ENCODE measurements at places on chromosomes 4 and X.

DNA sequence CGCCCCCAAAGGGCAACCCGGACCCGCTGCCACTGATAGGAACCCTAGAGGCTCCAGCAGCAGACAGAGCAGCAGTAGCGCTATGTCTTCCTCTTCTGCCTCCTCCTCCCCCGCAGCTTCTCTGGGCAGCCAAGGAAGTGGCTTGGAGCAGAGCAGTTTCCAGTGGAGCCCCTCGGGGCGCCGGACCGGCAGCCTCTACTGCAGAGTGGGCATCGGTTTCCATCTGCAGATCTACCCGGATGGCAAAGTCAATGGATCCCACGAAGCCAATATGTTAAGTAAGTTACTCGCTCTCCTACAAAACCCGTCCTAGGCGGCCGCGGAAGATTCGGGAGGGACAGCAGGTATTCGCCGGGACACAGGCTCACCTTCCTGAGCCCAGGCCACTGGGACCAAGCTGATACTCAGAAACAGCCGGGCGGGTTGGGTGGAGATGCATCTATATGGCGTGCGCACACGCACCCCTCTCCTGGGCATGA, 477 bp downstream of the FGF5 start:
- DNase-seq: no peak

GRCh38 chr4:178633263-178633662, 1191.0 kb upstream of the AGA start:
- DNase-seq: no peak

DNA sequence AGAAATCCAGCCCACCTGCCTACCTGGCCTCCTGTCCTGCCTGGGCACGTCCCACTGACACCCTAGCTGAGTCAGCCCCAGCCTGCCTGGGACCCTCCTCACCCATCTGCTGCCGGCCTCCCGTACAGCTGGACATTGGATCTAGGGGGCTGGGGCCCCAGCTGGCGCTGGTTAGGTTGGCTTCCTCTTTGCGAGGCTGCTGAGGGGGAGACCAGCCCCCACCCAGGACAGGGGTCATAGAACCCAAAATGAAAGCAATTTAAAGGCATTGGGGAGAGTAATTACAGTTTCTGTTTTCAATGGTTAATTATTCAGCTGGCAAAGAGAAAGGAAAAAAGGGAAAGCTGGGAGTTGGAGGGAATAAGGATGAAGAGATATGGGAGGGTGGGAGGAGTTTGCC, 15.8 kb downstream of the EFNB1 start:
- DNase-seq: no peak

GRCh38 chrX:110180928-110181310, 137.0 kb downstream of the AMMECR1 start:
- DNase-seq: no peak

DNA sequence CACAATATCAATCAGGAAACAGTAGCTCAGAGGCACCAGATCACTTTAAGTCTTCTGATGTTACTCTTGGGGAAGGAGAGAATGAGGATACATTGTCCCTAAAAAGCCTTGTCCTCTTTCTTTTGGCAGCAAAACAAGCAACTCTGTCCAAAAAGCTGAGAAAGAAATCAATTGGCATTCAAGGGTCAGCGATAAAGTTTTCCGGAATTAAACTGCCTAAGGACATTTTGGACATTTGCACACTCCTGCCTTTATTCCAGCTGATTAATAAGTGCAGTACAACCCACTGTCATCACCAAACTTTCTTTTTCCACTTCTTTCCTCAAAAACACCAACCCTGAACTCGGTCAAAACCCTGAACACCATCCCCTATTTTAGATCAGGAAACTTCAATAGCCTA, 85.8 kb upstream of the FAM9A start:
- DNase-seq: no peak

- no peak for DNase-seq
Measured at GRCh38 chrX:50167366-50167765, 33.4 kb downstream of the AKAP4 start.

DNA sequence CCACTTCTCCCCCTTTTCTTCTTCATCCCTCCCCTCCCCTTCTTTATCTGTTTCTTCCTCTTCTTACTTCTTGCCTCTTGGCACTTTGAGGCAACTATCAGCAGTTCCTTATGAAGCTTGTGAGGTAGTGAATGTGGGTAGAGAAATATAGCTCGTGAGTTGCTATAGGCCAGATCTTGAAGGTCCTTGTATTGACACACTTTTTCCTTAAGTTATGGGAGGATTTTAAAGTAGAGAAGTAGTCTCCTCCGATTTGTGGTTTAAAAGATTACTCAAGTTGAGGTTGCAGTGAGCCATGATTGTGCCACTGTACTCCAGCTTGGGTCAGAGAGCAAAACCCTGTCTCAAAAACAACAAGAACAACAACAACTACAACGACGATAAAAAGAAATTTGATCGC, 3.4 kb upstream of the RRAGB start:
- DNase-seq: no peak

- no peak for DNase-seq
Measured at GRCh38 chr4:112318239-112319142, 21.3 kb downstream of the ALPK1 start.

DNA sequence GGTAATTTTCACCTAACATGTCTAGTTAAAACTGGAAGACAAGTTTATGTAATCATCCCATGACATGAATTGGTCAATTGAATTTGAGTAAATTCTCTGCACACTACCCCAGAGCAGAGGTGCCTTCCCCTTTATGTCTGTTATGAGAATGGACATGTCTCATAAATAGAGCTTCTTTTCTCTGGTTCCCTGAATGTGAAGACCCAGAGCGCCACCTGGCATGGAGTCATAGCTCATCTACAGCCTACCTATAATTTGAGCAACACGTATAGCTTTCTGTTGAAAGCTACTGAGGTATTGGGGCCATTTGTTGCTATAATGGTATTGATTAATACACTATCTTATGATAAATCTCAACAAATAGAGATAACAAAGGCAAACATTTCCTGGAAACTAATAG, 626.5 kb upstream of the GALNTL6 start:
- no peak for DNase-seq

DNA sequence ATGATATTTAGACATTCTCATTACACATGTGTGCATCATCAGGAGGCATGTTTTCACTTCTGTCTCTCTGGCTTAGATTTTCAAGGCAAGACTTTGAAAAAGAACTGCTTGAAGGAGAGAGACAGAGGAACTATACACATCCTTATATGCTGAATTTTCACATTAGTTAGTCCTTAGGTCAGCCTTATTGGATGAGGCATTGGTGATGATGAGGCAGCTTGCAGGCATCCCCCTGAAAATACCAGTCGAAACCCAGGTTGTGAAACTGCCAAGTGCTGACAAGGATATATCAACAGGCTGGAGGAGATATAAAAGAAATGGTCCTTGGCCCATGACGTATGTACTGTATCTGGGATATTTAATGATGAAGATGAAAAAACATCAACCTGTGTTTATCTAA, 297.2 kb upstream of the AADAT start:
- no peak for DNase-seq

DNA sequence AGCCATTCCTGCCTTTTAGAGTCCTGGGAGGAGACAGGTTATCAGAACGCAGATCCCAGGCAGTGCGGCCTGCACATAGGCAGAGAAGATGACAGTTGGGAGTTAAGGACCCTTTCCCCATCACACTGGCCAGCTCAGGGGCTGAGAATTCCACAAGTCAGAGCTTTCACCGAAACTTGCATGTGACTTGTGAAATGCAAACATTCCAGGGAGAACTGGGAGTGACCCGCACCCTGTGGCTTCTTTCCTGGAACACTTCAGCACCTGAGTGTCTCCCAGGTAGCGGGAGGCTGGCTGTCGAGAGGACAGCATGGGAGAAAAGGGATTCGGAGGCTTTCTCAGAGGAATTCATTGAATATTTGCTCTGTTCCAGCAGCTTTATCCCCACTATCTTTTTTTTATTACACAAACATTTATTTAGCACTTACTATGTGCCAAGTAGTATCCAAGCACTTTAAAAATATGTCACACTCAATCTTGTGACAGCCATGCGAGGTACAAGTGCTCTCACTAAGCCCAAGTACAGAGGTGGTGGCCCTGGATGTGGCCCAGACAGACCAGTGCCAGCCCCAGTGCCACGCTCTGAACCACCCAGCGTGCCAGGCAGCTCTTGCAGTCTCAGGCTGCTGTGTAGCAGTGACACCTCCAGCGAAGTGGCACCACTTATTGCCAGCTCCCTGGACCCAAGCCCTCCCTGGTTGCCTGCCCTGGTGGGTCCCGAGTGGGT, 100.5 kb downstream of the PHKA2 start:
- no peak for DNase-seq

DNA sequence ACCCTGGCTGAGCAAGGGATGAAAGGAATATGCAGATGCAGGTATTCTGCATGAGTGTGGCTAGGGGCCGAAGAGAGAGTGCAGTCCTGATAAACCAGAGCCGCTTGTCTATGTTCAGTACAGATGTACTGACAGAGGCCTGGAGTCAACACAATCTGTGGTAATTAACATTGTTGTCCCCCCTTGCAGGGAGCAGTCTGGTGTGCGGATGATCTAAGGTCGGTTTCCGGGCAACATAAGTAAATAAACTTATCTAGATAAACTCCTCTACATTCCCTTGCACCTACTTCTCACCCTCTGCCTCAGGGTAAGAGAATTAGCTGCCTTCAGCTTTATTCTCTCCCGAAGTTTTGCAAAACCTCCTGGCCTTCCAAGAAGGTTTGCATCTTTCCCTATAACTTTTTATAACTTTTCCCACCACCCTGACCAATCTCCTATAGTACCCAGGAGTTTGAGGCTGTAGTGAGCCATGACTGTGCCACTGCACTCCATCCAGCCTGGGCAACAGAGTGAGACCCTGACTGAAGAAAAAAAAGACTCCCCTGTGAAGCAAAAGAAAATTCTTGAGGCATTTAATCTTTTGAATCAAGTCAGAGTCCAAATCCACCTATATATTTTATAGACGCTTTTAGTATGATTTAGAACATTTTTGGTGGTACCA, 26.6 kb downstream of the SNX25 start:
- DNase-seq: no peak

- no peak for DNase-seq
Measured at GRCh38 chr4:139813881-139814280, 148.3 kb downstream of the MGST2 start.

DNA sequence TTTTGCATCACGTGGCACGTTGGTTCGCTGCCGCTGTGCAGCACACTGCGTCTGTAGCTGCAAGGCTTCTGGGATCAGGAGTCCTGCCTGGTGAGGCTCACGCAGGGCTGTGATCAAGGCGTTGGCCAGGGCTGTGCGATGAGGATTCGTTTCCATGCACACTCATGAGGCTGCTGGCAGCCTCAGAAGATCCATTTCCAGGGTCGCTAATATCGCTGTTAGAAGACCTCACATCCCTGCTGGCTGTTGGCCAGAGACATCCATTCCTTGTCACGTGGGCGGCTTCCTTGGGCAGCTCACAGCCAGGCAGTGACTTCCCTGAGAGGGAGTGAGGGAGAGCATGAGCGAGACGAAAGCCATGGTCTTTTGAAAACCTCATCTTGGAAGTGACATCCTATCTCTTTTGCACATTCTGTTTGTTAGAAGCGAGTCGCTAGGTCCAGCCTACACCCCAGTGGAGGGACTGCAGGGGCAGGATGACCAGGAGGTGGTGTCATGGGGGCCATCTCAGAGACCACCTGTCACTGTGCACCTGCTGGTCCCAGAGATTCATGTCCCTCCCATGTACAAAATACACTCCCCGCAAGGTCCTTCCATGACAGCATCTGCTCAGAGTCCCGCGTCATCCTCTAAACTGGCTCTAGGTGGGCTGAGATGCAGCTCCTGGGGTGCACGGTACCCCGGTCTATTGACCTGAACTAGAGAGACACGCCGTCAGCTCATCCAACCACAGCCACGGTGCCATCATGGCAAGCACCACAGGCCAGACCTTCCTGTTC, 12.2 kb downstream of the RGS12 start:
- no peak for DNase-seq

GRCh38 chrX:11665168-11666111, at the start of gene ARHGAP6:
Gene ARHGAP6, minus strand, starts transcription at chrX:11665920. Its CDS starts 1,092 bp downstream, at chrX:11664828.
- no peak for DNase-seq

GRCh38 chrX:119235872-119236622, at the start of gene PGRMC1:
Gene PGRMC1, plus strand, starts transcription at chrX:119236285. Its CDS starts 79 bp downstream, at chrX:119236364.
- peak; percentile 78 for DNase-seq

GRCh38 chr4:60134099-60134498, 1066.0 kb upstream of the ADGRL3 start:
- DNase-seq: no peak

DNA sequence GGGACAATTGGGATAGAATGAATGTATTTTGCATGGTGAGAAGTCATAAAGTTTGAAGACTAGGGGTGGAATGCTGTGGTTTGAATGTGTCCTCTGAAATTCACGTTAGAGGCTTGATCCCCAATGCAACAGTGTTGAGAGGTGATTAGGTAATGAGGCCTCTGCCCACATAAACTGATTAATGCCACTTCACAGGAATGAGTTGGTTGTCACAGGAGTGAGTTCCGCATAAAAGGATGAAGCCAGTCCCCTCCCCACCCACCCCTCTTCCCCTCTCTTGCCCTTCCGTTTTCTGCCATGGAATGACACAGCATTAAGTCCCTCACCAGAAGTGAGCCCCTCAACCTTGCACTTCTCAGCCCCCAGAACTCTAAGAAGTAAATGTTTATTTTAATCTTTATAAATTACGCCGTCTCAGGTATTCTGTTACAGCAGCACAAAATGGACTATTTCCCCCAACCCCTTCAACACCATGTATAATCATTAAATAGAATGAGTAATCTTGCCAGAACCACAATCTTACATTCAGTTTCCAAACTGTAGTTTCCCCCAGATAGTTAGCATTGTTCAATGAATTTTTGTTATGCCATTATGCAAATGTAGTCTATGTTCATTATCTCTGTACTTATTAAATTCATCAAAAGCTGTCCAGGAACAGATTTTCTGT, 5.5 kb upstream of the MMAA start:
- DNase-seq: no peak

DNA sequence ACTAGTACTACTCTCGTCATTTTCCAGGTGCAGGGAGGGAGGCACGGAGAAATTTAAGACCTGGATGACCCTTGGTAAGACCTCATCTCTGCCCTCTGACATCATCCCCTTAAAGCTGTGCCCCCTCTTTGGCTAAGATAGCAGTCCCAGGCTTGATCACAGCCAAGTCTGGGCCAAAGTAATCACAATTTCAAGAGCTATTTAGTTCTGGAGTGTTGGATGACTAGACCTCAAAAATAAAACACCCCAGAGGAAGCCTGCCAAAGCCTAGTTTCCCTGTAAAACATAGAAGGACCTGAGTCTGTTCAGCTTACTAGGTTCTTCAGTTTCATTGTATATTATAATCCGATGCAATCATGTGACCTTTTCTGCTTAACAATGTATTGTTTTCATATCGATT, 144.6 kb upstream of the ARHGEF9 start:
- no peak for DNase-seq

- DNase-seq: no peak
Measured at GRCh38 chr4:68536375-68536774, 39.7 kb downstream of the UGT2B17 start.

DNA sequence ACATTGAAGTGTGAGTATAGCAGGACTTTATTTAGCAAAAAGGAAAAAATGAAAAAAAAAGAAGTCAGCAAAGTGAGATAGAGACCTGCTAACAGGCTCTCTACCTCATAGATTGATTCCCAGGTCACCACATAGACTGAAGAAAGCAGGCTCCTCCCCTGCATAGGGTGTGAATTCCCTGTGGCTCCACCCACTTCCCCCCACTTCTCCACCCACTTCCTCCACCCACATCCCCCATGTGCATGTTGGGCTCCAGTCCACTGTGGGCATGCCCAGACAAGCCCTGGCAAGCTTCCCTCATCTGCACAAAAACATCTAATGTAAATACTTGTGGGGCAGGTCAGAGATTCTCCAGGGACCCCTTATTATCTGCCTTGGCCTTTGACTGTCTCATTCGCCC, 97.8 kb downstream of the TMEM47 start:
- DNase-seq: no peak
